ENCODE measurements at places on chromosomes 6 and 20. TPM values are rescaled to one million over a fixed set of nuclear protein-coding genes. Genes with fewer than 3 reads are reported as not detected.

DNA sequence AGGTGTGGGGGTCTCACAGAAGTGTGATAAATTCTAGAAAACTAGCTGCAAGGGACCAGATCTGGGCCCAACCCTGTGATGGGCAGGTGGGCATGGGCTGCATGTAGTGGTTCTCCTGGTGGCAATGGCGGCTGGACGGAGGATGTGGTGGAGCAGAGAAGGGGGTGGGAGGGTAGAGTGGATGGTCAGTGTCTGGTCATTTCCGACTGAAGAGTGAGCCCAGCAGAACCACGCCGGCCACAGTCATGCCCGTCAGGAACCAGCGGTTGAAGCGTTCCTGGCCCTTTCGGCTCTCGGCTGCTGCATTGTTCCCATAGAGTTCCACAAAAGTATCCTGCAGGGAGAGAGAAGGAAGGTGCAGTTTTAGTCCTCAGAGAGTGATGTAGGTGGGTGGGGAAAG lies 28.0 kb downstream of the COX4I2 start:
- H3K27me3 ChIP-seq: no peaks in the 10 kb centered on the region
- peak overlapping the region; percentile 87 for H3K27ac ChIP-seq
- peaks cover 90% of the 10 kb centered on the region for H3K4me1 ChIP-seq
- DNase-seq: no peak
- H3K4me3 ChIP-seq: no peak overlapping the region

DNA sequence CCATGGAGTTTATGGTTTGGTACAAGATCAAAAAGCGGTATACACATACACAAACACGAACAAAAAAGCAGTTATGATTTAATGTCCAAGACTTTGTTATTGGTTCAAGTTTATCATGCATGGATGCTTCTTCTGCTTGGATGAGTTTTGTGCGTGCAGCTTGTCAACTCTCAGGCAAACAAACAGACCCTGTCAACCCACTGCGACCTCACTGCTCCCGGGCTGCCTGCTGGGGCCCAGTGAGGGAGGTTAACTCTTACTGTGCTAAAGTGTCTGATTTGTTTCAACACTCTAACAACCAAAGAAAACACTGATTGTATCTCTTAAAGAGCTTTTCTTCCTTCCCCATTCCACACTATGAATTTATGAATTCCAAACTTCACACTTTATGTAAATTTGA lies 26.8 kb upstream of the DDR1 start:
- H3K27me3 ChIP-seq: peaks cover 3% of the 10 kb centered on the region
- no peak overlapping the region for H3K4me3 ChIP-seq
- H3K4me1 ChIP-seq: no peaks in the 10 kb centered on the region
- no peak for DNase-seq
- H3K36me3 ChIP-seq: peaks cover 12% of the 10 kb centered on the region

GRCh38 chr6:12185081-12185673 lies 105.0 kb upstream of the EDN1 start:
- no peak overlapping the region for H3K27ac ChIP-seq
- peaks cover 11% of the 10 kb centered on the region for H3K4me1 ChIP-seq
- no peak for DNase-seq
- no peaks in the 10 kb centered on the region for H3K36me3 ChIP-seq
- H3K4me3 ChIP-seq: no peak overlapping the region

DNA sequence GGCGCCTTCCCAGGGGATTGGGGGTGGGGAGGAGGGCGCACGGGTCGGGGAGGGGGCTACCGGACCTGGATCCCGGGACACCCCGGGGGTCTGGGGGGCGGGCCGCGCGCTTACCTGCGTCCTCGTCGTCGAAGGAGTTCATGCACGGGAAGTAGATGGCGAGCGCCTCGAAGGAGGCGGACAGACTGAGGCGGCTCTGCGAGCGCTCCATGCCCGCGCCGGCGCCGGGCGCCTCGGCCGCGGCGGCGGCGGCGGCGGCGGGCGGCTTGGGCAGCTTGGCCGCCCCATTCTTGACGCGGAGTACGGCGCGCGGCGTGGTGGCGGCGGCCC lies 320 bp downstream of the RIMS4 start:
- H3K36me3 ChIP-seq: no peaks in the 10 kb centered on the region
- H3K4me3 ChIP-seq: no peak overlapping the region
- H3K4me1 ChIP-seq: no peaks in the 10 kb centered on the region
- H3K27me3 ChIP-seq: peaks cover 60% of the 10 kb centered on the region
- DNase-seq: no peak

DNA sequence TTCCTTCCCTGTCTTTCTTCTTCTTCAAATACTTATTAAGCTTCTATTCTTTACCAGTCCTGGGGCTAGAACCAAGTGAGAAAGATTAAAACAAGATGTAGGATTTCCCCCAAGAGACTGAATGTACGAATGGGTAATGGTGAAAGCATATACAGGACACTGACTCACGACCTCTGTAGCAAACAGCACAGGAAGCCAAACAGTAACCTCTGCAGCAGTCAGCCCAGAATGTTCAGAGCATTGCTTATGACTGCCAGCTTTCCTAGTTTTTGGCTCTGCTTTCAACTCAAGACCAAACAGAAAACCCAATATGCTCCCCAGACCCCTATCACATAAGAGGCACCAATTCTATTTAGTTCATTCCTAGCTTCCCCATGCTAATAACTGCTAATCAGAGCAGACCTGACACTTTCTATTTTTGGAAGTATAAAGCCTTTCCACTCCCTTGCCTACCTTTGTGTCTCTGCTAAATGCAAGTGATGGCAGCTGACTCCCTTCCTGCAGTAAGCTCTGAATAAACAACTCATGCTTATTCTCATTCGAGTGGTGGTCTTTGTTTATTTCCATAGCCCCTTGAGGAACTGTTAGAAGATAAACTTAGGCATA lies 690.6 kb downstream of the EPM2A start:
- H3K27me3 ChIP-seq: peaks cover 4% of the 10 kb centered on the region
- H3K4me3 ChIP-seq: no peak overlapping the region
- H3K27ac ChIP-seq: no peak overlapping the region
- no peaks in the 10 kb centered on the region for H3K36me3 ChIP-seq

GRCh38 chr6:56986611-56987010 lies 31.7 kb downstream of the BEND6 start:
- no peak overlapping the region for H3K27ac ChIP-seq
- H3K36me3 ChIP-seq: no peaks in the 10 kb centered on the region
- peaks cover 20% of the 10 kb centered on the region for H3K27me3 ChIP-seq
- no peaks in the 10 kb centered on the region for H3K4me1 ChIP-seq

Gene FAM217A
- not detected for total RNA-seq

- peaks cover 5% of the 10 kb centered on the region for H3K27me3 ChIP-seq
- peaks cover 2% of the 10 kb centered on the region for H3K36me3 ChIP-seq
- no peak overlapping the region for H3K4me3 ChIP-seq
- peaks cover 27% of the 10 kb centered on the region for H3K4me1 ChIP-seq
Measured at GRCh38 chr6:137740967-137741761, 125.9 kb upstream of the TNFAIP3 start.

DNA sequence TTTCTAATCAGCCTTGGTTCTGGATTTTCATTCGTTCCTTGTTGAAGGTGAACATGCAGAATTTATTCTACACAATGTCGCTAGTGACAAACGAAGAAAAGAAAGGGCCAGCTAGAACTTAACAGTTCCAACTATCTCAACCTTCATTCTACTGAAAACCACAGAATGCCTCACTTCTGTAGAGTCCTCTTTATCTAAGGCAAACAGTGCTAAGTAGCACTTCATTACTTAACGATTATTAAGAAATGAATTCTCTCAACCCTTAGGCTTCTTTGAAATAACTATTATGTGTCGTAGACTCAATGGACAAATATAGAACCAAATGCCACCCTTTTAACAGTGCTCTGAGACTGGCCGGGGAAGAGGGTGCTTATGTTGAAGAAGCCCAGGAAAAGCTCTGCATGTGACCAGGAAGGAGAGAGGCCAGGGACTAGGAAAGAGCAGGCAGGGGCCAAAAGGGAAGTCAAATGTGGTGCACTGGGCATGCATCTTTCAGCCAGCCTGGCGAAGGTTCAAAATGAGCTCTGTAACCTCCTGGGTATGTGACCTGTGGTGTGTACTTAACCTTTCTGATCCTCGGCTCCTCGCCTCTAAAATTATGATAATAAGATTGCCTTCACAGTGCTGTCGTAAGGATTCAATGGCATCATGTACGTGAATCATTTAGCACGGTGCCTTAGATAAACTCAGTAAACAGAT lies 55.4 kb upstream of the BMP2 start:
- H3K27ac ChIP-seq: no peak overlapping the region
- no peak overlapping the region for H3K4me3 ChIP-seq
- H3K36me3 ChIP-seq: no peaks in the 10 kb centered on the region
- H3K4me1 ChIP-seq: no peaks in the 10 kb centered on the region

Gene ISM1
- 3.7 TPM for total RNA-seq

DNA sequence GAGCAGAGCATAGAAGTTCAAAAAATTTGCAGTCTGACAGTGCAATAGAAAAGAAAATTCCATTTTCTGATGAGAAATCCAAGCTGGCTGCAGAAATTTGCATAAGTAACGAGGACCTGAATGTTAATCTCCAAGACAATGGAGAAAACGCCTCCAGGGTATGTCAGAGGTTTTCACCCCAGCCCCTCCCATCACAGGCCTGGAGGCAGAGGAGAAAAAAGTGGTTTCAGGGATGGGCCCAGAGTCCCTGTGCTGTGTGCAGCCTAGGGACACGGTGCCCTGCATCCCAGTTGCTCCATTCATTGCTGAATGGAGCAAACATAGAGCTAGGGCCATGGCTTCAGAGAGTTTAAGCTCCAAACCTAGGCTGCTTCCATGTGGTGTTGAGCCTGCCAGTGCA lies 327.9 kb upstream of the KHDRBS2 start:
- H3K4me1 ChIP-seq: no peaks in the 10 kb centered on the region
- H3K27ac ChIP-seq: no peak overlapping the region
- H3K27me3 ChIP-seq: no peaks in the 10 kb centered on the region
- H3K4me3 ChIP-seq: no peak overlapping the region
- DNase-seq: no peak

Measured in activated CD8-positive, alpha-beta T cell treated with anti-CD3 and anti-CD28 coated beads, Interleukin-2, amount 10 ng/mL, durations not matched to agents 7 days and 5 days (primary cell).